ENCODE measurements at places on chromosomes 3 and 15.

DNA sequence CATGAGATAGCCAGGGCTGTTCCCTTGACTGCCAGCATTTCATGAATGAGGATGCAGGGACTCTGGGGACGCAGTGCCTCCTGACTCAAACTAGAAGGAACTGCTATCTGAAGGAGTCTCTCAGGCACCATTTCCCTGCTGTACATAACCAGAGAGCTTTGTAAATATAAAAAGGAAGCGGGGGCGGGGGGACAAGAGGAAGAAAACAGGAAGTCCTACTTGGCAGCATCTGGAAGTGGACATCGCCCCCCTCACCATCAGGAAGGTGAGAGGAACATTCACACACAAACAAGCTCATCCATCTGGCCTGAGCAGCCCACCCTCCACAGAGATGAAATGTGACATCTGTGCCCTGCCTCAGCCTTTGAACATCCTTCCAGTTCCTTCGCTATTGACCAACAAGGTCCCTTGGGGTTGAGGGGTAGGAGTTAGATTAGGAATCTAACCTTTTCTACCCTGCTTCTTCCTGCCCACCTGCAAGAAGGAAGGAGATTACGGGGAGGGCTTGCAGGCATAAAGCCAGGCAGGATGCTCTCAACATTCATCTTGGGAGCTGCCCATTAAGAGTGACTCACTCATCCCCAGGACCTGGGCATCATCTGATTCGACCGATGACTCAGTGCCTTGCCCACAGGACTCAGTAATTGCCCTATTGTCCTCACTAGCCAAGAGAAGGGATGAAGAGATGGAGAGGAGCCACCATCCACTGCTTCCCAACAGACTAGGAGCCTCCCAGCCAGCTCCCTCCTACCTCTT is 31.9 kb downstream of the SH3BP5 start:
- no peak for DNase-seq

DNA sequence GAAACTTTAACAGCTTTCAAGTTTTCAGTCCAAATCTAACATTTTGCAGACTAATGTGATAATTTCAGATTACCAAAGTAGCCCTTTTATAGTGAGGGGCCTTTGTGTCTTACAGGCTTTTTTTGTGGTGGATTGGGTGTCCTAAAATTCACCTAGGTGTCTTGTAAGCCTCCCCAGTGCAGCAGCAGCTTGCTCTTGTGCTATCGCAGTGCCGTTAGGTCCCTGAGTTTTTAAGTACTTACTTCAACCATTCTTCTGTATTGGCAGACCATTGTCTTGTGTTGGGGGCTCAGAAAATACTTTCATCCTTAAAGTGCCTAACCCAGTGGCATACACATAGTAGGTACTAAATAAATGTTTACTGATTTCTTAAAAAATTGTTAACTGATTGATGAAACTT is 2.1 kb downstream of the PDE8A start:
- DNase-seq = no peak

- no peak for DNase-seq
Measured at GRCh38 chr15:27961801-27962200, 137.3 kb downstream of the OCA2 start.

DNA sequence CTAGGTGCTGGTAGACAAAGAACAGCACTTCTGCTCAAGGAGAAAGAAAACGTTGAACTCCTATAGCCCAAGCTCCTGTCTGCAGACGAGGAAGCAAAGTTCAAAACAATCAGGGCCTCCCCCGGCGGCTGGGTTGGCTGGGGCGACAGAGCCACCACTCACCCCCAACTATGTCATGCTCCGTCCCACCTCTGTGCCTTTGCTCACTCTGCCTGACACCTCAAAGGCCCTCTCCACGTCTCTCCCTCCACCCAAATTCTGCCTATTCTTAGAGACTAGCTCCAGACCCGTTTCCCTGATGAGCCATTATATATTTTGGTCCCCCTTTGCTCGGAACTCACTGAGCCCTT is 304.3 kb downstream of the TLE3 start:
- no peak for DNase-seq

- DNase-seq = no peak
Measured at GRCh38 chr3:59957150-59957549, 907.3 kb upstream of the CFAP20DC start.

- no peak for DNase-seq
Measured at GRCh38 chr3:13378155-13378554, 42.0 kb downstream of the NUP210 start.

DNA sequence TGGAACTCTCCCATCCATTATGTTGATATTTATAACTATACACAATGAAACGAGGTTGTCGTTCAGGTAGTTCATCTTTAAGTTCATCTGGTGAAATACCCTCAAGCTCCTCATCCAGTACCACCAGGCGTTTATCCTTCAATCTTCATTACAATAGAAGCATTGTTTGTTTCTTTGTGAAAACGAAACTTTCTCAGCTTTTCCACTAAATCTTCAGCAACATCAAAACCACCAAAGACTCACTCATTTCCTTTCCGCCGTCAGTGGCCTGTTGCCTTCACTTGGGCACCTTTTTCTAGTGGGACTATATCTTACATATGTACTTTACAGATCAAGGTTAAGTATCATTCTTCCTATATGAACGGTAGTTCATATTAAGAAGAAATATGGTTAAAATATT is 44.1 kb upstream of the TFG start:
- peak; percentile 27 for DNase-seq

DNA sequence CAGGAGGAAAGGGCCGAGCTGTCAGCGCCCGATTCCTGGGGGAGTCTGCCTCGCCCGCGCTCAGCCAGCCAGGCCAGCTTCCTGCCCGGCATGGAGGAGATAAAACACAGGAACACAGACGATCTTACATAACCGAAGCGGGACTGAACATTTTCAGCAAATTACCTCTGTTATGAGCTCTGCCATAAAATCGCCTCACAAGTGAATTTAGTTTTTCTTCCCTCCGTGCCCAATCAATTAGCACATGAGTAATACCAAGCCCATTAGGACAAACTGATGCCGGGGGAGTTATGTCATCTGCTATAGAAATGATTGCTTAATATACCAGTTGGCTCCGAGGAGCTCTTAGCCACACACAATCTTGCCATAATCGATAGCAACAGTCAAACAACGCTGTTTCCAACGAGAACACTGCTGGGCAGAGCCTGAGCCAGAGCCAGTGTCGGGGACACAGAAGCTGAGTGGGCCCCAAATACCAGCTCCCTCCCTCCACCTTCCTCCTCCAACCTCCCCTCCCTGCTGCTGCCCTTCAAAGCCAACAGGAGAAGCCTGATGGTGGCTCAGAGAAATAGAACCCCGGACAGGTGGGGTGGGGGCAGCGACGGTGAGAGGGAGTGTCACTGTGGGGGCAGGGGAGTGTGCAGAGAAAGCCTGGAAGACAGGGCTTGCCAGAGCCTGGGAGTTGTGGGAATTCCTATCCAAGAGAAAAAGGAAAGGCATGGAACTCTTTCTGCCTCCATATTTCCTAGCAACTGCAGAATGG is 279.4 kb upstream of the TLE3 start:
- DNase-seq = no peak
